ENCODE measurements at places on chromosomes 3 and 15.

- no peak for DNase-seq
Measured at GRCh38 chr3:66106788-66107187, 68.1 kb upstream of the MAGI1 start.

- DNase-seq: no peak
Measured at GRCh38 chr15:61426466-61426865, 197.4 kb upstream of the RORA start.

- no peak for DNase-seq
Measured at GRCh38 chr15:65765106-65765505, 27.0 kb downstream of the DENND4A start.

DNA sequence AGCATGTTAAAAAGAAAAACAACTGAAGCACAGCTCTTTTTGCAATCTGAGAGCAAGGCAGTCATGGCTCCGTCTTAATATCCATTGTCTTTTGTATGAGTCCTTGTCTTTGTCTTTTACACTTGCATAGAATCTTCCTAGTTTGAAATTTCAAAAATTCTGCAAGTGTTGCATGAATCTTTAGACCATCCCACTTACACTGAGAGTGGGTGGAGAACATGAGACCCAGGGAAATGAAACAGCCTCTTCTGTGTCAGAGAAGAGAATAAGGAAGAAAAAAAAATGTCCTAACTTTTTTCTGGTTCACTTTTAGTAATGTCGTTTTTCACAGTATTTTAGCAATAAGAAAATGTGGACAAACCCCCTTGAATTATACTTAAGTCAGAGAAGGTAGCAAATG lies 12.1 kb upstream of the DCLK3 start:
- DNase-seq: no peak

Measured in AG08395 (cell line).